ENCODE measurements at places on chromosomes 1 and 21.

- DNase-seq, result no peak
These were observed 19.7 kb downstream of the DPYD start for GRCh38 chr1:97901017-97901658.

DNA sequence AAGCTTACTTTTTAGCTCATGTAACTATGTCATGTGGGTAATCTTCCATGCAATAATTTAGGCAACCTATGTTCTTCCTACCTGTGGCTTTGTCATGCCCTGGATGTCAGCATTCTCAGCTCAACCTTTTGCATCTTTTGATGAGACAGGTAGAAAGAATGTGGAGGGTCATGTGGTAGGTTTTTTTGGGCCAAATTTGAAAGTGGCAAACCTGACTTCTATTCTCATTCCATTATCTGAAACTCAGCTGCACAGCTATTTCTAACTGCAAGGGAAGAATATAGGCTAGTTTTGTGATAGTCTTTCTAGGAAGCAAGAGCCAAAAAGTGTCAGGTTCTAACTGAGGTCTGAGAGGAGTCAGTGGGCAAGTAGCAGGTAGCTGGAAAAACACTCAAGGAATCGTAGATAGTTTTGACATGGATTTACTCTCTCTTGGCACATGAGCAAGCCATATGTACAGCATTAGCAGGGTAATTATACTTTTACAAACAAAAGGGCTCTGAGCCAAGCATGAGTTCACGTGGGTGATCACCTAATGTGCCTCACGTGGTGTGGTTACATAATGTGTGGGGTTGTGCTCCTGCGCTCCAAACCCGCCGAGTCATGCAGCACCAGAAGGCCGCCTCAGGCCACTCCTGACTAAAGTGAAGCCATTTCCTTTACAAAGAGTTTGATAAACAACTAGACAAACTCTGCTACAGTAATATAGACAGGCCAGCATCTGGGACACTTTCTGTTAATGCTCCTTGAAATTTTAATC is 1013.8 kb downstream of the PLA2G4A start:
- peak; percentile 97 for DNase-seq

DNA sequence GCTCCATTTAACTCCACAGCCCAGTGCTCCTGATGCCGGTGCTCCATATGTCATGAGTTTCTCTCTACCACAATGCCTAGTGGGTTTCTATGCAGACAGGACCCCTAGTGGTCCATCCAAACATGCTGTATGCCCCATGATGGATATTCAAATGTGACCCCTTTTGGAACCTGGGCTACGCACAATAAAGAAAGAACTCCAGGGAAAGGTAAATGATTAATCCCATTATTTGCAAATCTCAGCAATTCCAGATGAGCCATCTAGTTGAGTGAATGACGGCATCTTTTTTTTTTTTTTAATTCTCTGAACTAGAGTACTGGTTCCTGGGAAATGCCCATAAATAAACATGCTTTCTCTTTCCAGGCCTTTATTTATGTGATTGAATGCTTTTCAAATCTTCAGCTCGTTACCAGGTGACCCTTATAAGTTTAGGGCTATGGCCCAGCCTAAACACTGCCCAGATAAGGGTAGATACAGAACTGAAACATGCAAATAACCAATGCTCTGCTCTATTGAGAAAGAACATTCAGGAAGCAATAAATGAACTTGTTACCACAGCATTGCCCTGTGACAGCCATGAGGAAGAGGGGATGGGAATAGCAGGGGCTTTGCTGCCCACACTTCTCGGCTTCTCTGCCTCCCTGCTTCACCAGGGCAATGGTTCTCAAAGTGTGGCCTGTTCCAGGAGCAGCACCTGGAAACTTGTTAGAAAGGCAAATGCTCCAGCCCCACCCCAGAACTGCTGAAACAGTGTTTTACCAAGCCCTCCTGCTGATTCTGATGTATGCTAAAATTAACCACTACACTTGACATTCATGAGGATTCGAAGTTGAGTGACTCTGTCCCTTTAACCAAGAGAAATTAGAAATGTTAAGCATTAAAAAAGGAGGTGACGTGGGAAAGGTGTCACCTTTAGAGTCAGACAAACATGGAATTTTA is 151.7 kb downstream of the SEC16B start:
- no peak for DNase-seq

DNA sequence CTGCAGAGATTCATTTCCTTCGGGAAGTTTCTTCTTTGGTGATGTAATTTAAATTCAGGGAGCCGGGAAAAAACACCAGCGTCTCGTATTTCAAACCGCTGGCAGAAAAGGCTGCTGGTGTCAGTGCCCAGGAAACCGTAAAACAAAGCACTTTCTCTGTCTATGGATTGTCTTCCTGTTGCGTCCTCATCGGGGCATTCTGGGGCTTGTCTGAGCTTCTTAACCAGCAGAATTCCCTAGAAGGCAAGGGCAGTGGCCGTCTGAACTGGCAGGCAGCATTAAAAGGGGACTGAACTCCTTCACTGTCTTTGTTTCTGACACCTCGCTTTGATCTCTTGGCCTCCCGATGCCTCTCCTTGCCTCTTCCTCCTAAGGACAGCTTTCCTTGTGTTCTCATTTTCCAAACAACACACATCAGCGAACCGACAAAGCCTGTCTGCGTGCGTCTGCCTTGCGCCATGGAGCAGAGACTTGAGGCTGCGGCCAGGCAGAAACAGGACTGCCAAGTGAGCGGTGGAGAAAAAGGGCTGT is 391.6 kb upstream of the VAMP3 start:
- no peak for DNase-seq

DNA sequence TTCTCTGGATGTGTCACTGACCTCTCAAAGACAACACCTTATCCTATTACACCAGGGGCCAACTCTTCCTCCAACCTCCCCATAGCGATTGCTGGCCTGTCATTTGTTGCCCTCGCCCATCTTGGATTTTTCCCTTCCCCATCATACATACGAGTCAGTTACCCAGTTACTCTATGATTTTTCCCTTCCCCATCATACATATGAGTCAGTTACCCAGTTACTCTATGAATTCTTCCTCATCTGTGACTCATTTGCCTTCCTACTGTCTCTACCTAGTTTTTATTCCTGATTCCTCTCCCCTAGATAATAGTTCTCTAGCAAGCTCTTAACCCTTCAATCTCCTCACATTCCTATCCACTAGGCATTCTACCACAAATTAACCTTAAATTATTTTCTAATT is 178.8 kb downstream of the NR5A2 start:
- DNase-seq, result no peak

GRCh38 chr1:161949548-161949947 is 74.1 kb downstream of the OLFML2B start:
- DNase-seq, result no peak

DNA sequence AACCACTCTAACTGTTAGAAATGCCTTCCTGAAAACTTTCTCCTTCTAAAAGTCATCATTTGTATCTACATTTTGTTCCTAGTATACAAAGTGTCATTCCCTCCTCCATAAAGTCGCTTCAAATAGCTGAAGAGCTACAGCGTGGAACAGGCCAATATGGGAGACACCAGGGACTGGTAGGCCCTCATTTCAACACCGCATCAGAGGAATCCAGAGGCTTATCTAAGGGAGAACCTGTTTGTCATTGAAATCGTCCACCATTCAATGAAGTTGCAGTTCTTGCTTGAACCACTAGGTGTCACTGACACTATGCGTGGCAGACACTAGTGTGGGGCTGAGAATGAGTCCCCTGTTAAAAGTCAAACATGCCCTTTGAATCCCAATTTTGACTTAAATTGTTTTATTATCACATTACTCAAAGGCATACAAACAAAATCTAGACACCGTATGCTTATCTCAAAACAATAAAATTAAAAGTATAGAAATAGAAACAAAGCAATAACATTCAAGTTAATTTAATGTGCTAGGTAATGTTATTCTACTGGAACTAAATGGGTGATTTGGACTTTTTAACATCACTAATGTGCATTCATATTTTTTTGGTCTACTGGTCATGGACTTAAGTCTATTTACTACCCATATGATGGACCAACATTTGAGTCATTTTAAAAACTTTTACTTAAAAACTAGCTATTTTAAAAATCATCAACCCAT is 182.3 kb downstream of the FCRL5 start:
- no peak for DNase-seq

- no peak for DNase-seq
These were observed 420.4 kb upstream of the RUNX1 start for GRCh38 chr21:35469498-35469897.

DNA sequence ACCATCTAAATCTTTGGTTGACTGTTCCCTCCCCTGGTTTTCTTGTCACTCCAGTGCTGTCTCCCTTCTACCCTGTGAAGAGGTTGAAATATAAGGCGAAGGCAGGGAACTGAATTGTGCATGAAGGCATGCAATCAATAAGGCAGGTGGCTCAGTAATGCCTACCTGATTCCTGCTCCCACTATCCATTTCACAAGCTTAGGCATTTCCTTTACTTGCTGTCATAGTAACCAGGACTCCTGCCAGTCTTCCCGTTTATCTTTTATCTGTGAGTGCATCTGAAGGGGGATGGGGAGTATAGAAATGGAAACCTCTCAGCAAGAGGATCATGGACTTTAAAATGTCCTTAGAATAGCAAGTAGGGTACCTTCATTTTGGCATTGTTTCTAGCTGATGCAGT is 40.5 kb downstream of the MRPS6 start:
- DNase-seq, result no peak

GRCh38 chr21:38869946-38870345 is 64.2 kb downstream of the ETS2 start:
- DNase-seq, result no peak

DNA sequence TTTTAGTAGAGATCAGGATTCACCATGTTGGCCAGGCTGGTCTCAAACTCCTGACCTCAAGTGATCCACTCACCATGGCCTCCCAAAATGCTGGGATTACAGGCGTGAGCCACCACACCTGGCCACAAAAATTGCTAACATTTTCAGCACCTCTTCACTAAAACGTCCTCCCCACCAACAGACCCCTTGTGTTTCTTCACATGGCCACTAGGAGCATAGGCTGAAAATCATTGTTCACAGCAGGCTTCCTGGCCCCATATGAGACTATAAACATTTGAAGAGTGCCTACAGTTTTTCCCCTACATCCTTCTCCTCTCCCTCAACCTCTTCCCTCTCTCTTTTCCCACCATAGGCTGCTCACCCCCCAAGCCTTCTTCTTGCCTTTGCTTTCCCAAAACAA is 28.0 kb upstream of the SFPQ start:
- peak; percentile 2 for DNase-seq

DNA sequence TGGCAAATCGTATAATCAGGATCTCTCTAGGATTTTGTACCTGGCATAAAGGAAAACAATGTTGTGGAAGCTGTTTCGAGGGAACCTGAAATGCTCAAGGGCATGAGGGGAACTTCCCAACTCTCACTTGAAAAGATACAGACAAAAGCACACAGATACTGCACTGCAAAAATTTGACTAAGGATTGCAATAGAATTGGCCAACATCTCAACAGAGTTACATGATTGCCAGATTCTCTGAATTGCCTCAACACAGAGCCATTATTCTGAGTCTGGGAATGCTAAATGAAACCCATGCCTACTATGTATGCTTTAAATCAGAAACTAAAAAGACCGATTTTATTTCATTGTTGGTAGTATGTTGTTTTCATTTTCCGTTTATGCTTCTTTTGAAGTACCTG is 16.0 kb downstream of the KRTAP19-8 start:
- no peak for DNase-seq

DNA sequence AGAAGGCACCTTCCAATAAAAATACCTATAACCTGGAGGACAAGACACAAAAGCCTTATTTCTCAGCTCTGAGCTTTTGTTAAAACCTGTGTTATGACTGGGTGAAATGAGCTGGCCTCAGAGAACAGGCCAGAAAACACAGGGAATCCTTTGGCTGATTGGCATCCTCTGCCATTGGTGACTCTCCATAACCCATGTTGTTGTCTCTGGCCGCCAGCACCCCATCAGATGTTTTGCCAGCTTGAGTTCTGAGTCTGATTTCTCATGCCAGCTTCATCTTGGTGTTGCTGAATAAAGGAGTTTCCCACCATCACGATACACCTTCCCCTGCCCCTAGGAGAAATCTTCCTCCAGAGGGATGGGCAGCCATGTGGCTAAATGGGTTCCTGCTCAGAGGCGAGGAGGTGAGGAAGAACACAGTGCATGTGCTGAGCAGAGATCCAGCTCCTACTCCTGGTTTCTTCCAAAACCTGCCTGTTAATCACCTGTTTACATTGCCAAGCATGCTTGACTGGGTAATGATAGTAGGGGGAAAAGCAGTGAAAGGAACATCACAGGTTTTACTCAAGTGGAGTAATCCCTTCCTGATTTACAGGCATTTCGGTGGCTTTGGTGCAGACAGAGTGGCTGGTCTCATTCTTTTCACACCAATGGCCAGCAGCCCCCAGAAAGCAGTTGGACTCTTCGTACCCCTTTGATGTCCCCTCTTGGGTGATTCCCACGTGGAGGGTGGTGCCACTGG is 109.8 kb downstream of the ROR1 start:
- DNase-seq, result no peak

GRCh38 chr1:20141001-20141400 is 1.9 kb downstream of the PLA2G2F start:
- DNase-seq, result no peak

DNA sequence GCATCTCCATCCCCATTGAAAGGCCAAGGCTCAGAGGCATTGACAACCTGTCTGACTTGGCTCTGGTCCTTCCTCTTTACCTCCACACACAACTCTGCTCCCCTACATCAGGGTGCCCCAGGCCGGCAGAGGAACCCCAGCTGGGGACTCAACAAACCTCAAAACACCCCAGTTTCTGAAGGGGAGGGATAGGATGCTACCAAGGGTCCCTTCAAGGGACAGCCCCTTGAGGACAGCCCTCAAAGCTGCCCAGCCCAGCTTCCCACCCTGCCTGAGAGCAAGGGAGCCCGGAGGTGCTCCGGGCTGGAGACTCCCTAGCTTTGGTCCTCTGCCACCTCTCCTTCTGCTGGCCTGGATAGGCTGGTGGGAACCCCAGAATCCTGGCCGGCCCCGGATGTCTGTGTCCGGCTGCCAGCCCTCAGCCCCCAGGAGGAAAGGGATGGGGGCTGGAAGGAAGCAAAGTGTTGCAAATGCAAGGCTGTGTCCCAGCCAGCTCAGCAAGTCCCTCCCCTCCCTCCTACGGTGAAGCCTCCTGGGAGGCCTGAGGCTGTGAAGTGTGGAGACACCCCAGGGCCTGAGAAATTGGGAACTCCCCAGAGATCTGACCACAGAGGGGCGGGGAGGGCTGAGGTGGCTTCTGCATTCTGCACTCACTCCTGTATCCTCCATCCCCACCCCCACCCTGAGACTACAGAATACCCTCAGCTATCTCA is 1.1 kb upstream of the MARCKSL1 start:
- no peak for DNase-seq

- DNase-seq, result peak; percentile 86
These were observed 69.0 kb downstream of the KCND3 start for GRCh38 chr1:111920221-111921024.

DNA sequence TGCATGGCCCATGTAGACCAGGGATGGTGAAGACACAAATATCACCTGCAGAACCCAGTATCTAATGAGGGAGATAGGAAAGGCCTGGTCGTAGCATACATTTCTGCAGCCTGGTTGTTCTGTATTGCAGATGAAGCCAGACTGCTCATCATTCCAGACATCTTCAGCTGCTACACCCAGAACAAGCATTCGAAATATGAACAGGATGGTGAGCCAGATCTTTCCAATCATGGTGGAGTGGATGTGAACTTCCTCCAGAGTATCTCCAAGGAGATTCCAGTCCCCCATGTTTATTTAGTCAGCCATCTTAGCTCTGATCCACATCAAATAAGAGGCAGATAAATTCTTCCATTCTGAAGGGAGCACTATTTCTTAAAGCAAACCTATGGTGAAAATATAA is 2.7 kb upstream of the MYCBP start:
- DNase-seq, result no peak
